ENCODE measurements at places on chromosomes 7 and 10. TPM values are rescaled to one million over a fixed set of nuclear protein-coding genes. Genes with fewer than 3 reads are reported as not detected.

DNA sequence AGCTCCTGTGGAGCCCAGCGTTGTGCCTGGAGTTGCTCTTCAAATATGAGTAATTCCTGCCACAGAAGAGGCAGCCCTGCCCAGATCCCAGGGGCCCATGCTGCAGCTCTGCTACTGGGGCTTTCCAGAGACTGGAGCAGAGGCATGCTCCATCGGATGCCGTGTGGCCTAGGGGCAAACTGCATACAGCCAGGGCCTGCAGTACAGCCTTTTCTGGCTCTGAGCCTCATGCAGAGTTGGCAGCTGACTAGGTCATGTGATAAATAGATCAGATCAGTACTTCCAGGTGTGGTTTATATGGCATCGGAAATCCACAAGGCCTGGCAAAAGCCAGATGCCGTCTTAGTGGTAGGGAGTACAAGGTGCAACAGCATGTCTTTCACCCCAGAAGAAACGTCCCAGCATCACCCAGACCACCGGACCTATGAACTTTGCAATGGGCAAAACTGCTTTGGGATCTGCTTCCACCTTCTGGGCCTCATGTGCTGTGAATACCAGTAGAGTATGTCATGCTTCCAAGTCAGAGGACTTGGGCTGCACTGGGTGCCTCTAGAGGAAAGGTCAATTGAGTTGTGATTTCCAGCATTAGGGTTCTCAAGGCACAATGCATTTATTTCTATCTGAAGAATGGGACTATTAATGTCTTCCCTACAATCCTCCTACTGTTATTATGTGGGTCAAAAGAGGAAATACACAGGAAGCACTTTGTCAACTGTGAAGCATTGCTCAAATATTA lies 250.7 kb upstream of the ZNF32 start:
- no peak for ATAC-seq

DNA sequence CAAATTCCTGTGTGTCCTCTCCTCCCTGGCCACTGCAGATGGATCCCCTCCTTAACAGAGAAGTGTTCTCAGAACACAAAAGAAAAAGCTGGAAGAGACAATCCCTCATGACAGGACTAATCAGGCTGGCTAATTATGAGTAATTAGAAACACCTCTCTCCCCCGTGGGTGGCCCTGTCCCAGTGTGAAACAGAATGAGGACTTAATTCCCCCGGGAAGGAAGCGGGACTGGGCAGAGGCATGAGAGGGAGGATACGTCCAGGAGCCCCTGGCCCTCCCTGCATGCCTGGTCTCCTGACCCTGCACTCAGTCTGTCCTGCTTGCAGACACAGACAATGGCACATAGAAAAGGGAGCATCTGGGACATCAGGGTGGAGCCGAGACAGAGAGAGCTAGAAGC lies 7.6 kb upstream of the ADCYAP1R1 start:
- ATAC-seq = no peak

- ATAC-seq = no peak
Observed at GRCh38 chr10:132480356-132480755, 57.2 kb upstream of the INPP5A start.

- ATAC-seq = no peak
Observed at GRCh38 chr7:31129067-31129466, 77.0 kb downstream of the ADCYAP1R1 start.

DNA sequence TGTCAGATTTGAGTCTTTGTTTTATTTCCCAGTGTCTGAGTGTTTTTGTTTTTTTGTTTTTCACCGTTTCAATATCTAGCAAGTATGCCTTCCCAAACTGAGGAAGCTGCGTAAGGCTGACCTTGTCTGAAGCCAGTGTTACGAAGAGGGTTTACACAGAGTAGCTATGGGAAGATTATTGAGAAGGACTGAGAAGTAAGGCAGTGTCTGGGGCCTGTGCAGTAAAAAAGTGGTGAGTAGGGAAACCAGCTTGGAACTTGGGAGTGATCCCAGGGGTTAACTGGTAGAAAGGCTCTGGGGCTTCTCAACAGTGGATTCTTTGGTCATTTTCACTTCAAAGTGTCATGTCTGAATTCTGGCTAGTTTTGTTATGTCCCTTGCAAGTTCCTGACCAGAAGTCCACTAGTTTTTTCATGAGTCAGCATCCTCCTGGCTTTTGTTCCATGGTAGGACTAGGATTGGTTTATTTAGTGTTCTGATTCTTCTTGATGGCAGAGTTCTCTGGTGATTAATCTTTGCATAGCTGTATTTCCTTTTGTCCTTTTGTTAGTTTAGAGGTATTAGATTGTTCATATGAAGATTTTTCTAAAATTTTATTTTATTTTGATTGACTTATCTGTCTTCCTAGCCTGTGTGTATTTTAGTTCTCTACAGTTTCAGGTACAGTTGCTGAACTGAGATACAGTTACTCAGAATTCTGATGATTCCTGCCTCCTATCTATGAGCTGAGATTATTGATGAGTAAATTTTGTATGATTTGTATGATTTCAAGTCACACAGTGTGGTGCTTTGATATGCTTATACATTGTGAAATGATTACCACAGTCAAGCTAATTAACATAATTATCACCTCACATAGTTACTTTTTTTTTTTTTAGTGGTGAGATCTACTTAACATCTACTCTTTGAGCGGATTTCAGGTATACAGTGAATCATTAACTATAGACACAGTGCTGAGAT lies 19.0 kb downstream of the GARS1 start:
- peak; percentile 51 for ATAC-seq

DNA sequence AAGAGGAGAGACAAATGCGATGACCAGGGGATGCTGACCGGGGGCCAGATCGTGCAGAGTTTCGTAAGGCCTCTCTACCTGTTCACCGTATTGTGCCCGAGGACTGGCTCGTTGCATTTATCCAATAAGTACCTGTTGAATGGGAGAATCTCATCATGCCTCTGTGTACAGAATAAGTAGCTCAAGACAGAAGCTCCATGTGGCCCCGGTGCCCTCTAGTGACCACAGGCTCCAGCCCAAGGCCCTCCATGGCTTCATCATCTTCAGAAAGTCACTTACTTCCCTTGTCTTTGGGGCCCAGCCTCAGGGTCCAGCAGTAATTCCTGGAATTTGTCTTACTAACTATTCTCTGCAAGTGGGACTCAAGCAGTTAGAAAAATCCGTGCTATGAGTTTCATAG lies 151.0 kb downstream of the CHN2 start:
- ATAC-seq = no peak

DNA sequence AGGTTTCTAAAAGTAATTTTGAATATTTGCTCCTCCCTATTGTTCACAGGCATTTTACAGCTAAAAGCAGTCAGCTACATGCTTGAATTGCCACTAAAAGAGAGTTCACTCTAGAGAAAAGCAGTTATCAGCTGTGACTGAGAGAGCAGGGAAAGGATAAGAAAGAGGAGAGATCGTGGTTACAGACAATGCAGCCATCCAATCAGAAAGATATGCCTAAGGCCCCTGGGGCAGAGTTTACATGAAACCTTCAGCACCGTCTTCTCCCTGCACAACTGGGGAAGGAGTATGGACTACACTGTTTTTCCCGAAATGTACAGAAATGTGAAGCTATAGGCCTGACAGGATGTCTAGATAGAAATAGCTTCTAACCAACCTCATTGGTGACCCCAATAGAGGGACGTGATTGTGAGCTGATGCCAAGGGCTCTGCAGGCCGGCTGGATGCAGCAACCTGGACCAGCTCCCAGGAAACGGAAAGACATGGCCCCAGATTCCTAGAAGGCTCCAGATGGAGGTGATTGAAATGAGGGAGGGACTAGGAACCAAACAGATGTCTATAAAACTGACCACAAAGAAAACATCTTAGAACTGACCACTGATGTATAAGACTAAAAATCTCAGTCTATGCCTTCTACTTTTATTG lies 3.2 kb upstream of the VSTM4 start:
- ATAC-seq = no peak

DNA sequence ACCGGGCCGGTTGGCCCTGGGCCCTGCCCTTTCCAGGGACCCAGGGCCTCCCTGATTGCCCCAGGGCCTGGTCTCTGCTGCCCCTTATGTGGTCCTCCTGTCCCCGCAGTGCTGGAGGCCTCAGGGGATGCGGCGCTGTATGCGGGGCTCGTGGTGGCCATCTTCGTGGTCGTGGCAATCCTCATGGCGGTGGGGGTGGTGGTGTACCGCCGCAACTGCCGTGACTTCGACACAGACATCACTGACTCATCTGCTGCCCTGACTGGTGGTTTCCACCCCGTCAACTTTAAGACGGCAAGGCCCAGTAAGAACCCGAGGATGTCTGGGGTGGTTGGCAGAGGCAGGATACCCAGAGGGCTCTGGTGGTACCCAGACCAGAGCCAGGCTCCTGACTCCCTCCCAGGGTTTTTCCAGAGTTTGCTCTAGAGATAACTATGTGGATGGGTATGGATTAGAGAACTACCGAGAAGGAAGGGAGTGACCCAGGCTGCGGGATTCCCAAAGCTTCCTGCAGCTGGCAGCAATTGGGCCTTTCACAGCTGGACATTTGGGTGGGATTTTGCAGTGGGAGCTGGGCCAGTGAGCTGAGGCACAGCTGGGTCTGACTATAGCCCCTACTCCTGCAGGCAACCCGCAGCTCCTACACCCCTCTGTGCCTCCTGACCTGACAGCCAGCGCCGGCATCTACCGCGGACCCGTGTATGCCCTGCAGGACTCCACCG lies 28.1 kb upstream of the SLC29A3 start:
- ATAC-seq = peak; percentile 26

GRCh38 chr7:64562256-64562625 lies 630 bp downstream of the ZNF680 start:
- no peak for ATAC-seq

GRCh38 chr10:132841615-132841975 lies 55.6 kb upstream of the NKX6-2 start:
- ATAC-seq = no peak

DNA sequence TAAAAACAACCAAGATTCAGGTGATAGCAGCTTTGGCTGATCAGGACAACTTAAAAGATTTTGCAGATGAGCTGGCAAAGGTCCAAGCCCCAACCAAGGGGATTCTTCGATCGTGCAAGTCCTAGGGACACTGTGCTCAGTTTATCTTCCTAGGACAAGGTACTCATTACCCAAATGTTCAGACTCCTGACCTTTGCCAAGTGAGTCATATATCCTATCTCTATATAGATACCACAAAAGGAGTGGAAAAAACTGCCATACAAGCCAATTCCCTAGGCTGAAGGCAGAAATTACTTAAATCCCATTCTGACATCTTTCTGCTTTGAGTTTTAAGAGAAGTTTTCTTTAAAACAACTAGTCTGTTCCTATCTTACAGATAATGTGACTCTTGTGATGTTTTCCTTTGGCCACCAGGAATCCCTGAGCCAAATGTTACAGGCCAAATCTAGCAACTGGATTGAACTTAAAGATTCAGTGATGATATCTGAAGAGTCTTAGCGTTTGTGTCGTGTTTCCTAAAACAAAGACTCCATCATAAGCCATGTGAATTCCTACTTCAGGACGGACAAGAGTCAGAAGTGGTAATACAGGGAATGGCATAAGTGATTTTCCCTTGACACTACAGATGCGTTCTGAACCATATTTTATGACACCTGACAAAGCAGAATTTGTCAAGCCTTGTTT lies 142.6 kb upstream of the ASAH2 start:
- ATAC-seq = no peak

DNA sequence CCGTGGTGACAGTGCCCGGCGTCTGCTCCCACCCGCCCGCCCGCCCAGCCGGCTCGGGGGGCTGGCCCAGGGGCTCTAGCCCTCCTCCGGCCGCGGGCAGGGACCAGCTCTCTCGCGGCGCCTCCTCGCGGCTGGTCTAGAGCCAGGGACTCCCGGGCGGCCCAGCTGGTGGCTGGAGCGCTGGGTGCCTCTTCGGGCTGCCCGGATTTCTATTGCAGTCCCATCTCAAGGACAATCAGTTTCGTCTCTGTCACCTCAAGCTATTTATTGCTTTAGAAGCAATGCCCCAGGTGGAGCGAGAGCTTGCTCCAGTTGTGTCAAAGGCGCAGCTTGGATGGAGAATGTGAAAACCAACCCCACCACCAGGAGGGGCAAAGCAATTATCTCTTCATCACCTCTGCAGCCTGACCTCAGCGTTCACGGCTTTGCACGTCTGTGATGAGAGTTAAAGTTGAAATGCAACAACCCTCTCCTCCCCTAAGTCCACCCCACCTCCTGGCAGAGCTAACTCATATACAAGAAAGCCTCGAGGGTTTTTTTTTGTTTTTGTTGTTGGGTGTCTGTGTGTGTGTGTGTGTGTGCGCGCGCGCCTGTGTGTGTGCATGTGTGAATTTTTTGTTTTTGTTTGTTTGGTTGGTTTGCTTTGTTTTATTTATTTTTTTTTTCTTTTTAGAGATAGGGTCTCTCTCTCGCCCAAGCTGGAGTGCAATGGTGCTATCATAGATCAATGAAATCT lies at the start of gene ITGA8:
Gene ITGA8, minus strand, starts transcription at position 24 of the 736 bp plus-strand sequence. CDS start 151 bp downstream, outside the sequence.
- no peak for ATAC-seq

DNA sequence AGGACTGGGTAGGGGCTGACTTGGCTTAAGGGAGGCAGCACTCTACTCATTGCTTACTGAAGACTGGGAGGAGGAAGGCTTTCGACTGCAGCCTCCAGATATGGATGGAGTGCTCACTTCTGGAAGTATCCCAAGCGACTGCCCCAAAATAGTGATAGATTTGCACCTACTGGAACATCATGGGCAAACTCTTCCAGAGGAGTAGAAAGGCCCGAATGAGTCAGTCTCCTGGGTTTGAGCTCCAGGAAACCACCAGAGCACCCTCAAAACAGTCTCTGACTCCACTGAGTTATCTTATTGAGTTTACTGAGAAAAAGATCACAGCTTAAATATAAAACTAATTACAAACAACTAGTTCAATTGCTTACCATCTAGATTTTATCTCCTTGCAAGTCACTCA lies 37.2 kb upstream of the PDLIM1 start:
- ATAC-seq = no peak

- no peak for ATAC-seq
Observed at GRCh38 chr7:92279396-92280031, 33.7 kb downstream of the ANKIB1 start.

GRCh38 chr7:134755422-134756022 lies 23.9 kb upstream of the CALD1 start:
- ATAC-seq = no peak

- ATAC-seq = no peak
Observed at GRCh38 chr10:77939561-77940001, 13.0 kb upstream of the DLG5 start.

GRCh38 chr7:128351296-128352152 lies 7.8 kb upstream of the RBM28 start:
- ATAC-seq = peak; percentile 31

DNA sequence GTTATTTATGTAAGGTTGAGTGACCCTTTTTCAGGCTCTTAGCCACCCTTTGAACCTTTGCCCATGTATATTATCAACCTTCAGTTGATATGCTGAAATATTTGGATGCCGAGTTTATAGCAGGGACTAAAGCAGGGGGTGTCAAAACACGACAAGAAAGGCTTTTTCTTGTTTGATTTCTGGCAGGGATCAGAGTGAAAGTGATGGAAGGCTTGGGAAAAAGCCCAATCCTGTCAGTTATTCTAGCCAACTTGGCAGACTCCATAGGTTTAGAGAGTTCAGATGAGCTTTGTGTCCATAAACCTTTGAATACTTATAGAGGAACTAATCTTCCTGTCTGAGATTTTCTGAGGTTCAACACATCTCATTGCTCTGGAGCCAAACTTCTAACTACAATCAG lies 47.5 kb downstream of the INHBA start:
- ATAC-seq = no peak

ATP6V1F gene
- total RNA-seq = 69.9 TPM

ZNF853 gene
- total RNA-seq = 0.22 TPM

CFAP70 gene
- 0.73 TPM for total RNA-seq

ANKRD26 gene
- total RNA-seq = 9.2 TPM

TYSND1 gene
- total RNA-seq = 9.6 TPM

PPP2R2D gene
- 31.6 TPM for total RNA-seq

CNOT4 gene
- 28.1 TPM for total RNA-seq

TRIM50 gene
- not detected for total RNA-seq

SH3PXD2A gene
- total RNA-seq = 19.3 TPM

CPVL gene
- total RNA-seq = not detected

EPHB4 gene
- total RNA-seq = 6.4 TPM

INHBA gene
- total RNA-seq = not detected

NFE2L3 gene
- 24.1 TPM for total RNA-seq

GPRIN2 gene
- not detected for total RNA-seq

Measured in activated T-helper 17 cell treated with anti-CD3 and anti-CD28 coated beads, Interleukin-2, amount 50 U/mL, for 72 hours (primary cell).